ENCODE measurements at places on chromosomes 2 and 18.

GRCh38 chr2:102508863-102509262 lies 35.8 kb downstream of the SLC9A4 start:
- DNase-seq = no peak

GRCh38 chr18:5237083-5237722 lies 40.1 kb upstream of the AKAIN1 start:
- peak; percentile 10 for DNase-seq

GRCh38 chr2:239731422-239731821 lies 293.7 kb downstream of the NDUFA10 start:
- no peak for DNase-seq

GRCh38 chr2:188189356-188189755 lies 102.3 kb upstream of the GULP1 start:
- DNase-seq = no peak

GRCh38 chr2:107174171-107174570 lies 288.2 kb upstream of the ST6GAL2 start:
- DNase-seq = no peak

- no peak for DNase-seq
Observed at GRCh38 chr2:26074676-26075075, 40.8 kb downstream of the RAB10 start.

DNA sequence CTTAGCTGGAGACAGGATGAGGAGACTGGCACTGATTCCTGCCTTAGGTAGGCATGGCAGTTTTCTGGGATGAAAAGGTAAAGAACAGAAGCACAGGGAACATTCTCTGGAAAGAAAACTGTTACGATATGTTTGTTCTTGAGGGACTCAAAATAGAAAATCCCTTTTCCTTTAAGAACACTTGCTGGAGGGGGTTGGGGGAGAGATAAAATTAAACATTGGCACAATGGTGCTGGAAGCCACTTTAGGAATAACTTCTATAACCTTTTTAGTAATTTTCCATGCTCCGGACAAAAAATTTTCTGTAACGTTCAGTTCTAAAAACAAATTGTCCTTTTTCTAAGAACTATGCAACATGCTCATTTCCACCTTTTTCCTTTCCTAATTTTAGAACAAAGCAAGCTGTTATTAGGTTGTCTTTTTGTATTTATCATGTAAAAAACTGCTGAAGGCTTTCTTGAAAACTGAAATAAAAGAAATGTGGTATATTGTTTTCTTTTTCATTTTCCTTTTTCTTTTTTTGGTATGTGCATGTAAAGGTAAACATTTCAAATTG lies 343.8 kb downstream of the EPHA4 start:
- DNase-seq = no peak

- no peak for DNase-seq
Observed at GRCh38 chr2:29601872-29602271, 319.5 kb downstream of the ALK start.

GRCh38 chr2:119263656-119264055 lies 40.0 kb downstream of the STEAP3 start:
- no peak for DNase-seq

DNA sequence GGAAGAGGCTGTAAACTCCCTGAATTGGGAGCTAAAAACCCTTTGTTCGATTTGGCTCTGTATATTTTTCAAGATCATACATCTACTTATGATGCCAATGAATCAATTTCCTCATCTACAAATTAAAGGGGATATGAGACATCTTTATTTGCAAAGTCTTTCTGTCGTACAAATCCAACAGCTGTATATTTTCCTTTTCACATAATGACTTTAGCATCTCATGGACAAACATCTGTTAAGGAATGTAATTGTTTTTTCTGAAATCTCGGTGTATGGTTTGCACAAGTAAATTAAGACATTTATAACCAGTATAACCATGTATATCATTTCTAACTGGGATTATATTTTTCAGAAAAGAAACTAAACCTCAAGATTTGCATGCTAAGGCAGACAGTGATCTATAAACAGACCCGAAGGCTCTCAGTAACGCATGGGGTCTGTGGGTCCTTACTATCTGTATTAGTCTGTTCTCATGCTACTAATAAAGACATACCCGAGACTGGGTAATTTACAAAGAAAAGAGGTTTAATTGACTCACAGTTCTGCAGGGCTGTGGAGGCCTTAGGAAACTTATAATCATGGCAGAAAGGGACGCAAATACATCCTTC lies 130.8 kb downstream of the SLC8A1 start:
- no peak for DNase-seq

- DNase-seq = no peak
Observed at GRCh38 chr2:96906729-96907114, 36.8 kb upstream of the SEMA4C start.
